GM12878 (cell line): ENCODE measurements at places on chromosomes 7 and 10. TPM values are rescaled to one million over a fixed set of nuclear protein-coding genes. Genes with fewer than 3 reads are reported as not detected.

The WASL gene
- polyA plus RNA-seq, result 3.5 and 3.6 TPM in 2 replicates

The SEMA4G gene
- polyA plus RNA-seq, result 0.16 and 0.88 TPM in 2 replicates

The OR9A2 gene
- not detected in 2 replicates for polyA plus RNA-seq

The FAM25A gene
- polyA plus RNA-seq, result not detected in 2 replicates

The ABCB1 gene
- polyA plus RNA-seq, result 1.7 and 2.0 TPM in 2 replicates

The NKX2-3 gene
- polyA plus RNA-seq, result not detected in 2 replicates

The WIPF3 gene
- 0.02 and 0.03 TPM in 2 replicates for polyA plus RNA-seq

The TDRD1 gene
- not detected in 2 replicates for polyA plus RNA-seq

The H2AZ2 gene
- 366 and 369 TPM in 2 replicates for polyA plus RNA-seq

The DDC gene
- not detected in 2 replicates for polyA plus RNA-seq

The STRIP2 gene
- polyA plus RNA-seq, result 1.3 and 3.0 TPM in 2 replicates

The TMEM176B gene
- 0.21 TPM in 1 of 2 replicates, not detected in the other for polyA plus RNA-seq

The ZKSCAN1 gene
- 15.2 and 18.3 TPM in 2 replicates for polyA plus RNA-seq

The RBM48 gene
- 10.4 and 14.3 TPM in 2 replicates for polyA plus RNA-seq

The ZC3HAV1L gene
- polyA plus RNA-seq, result 4.4 and 4.6 TPM in 2 replicates

The C10orf53 gene
- not detected in 2 replicates for polyA plus RNA-seq

The HOGA1 gene
- not detected in 2 replicates for polyA plus RNA-seq

The EVX1 gene
- polyA plus RNA-seq, result not detected in 2 replicates

The NRAP gene
- not detected in 2 replicates for polyA plus RNA-seq

The SLC29A4 gene
- 0.06 and 0.23 TPM in 2 replicates for polyA plus RNA-seq

The UCMA gene
- not detected in 2 replicates for polyA plus RNA-seq

The PLCE1 gene
- polyA plus RNA-seq, result 0.50 and 1.2 TPM in 2 replicates

The PLEKHS1 gene
- polyA plus RNA-seq, result not detected in 2 replicates
